MM.1S (cell line): ENCODE measurements at places on chromosomes 3 and 15.

DNA sequence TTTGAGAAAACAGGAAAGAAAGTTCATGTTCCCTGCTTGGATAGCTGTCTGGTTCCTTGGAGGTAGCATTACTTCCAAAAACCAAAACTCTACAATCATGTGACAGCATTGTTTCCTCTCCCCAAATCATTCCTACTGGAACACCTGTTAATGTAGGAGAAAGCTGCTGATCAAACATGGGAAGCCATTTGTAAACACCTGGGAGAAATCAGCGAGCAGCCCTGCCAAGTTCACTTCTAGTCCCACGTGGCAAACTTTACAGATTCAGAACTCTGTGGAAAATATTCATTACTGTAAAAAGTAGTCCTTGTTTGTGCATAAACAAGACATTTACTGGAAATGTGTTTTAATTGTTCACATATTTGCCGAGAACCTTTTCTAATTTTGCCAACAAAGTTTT, 275.5 kb upstream of the AZI2 start:
- H3K4me1 ChIP-seq = no peaks in the 10 kb centered on the region
- H3K27me3 ChIP-seq = no peaks in the 10 kb centered on the region

GRCh38 chr15:78872972-78873792, 492 bp downstream of the MORF4L1 start:
- no peaks in the 10 kb centered on the region for H3K36me3 ChIP-seq
- peaks cover 13% of the 10 kb centered on the region for H3K4me1 ChIP-seq
- DNase-seq = peak; percentile 91
- H3K27ac ChIP-seq = peak overlapping the region; percentile 100
- no peaks in the 10 kb centered on the region for H3K27me3 ChIP-seq

DNA sequence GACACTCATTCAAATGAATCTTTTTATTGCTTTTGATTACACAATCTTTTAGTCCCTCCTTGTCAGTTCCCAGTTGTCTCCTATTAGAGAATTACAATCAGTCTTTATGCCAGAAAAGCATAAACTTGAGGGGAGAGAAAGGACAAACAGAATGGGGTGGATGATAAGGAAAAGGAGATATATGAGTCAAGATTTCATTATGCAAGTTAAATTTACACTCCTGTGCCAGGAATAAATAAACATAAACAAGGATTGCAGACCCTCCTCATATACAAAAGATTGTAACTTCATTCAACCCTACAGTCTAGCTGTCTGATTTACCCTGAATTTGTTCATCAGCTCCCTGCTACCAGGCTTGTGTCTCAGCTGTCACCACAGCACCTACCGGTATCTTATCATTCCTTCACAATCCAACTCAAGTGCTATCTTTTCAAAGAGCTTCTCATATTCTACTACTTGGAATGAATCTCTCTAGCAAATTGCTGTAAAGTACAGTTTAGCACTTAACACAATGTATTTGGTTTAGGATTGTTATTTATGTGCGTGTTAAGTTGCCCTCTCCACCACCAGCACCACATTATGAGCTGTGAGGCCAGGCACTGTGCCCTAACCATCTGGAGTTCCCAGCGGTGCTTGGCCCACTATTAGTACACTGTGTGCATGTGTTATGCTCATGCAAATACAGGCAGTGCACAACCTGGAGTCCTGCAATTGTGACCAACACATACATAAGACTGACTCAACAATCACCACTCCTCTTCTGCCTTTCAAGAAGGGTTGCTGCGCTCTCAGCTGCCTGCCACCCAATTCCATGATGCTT, 504.1 kb downstream of the TBL1XR1 start:
- DNase-seq = no peak
- H3K27me3 ChIP-seq = no peaks in the 10 kb centered on the region
- no peaks in the 10 kb centered on the region for H3K4me1 ChIP-seq
- no peak overlapping the region for H3K27ac ChIP-seq
- H3K36me3 ChIP-seq = no peaks in the 10 kb centered on the region
- H3K4me3 ChIP-seq = no peak overlapping the region

GRCh38 chr3:148604270-148605085, 93.2 kb upstream of the AGTR1 start:
- no peaks in the 10 kb centered on the region for H3K27me3 ChIP-seq
- no peak overlapping the region for H3K4me3 ChIP-seq
- H3K27ac ChIP-seq = no peak overlapping the region
- no peak for DNase-seq
- H3K36me3 ChIP-seq = no peaks in the 10 kb centered on the region

DNA sequence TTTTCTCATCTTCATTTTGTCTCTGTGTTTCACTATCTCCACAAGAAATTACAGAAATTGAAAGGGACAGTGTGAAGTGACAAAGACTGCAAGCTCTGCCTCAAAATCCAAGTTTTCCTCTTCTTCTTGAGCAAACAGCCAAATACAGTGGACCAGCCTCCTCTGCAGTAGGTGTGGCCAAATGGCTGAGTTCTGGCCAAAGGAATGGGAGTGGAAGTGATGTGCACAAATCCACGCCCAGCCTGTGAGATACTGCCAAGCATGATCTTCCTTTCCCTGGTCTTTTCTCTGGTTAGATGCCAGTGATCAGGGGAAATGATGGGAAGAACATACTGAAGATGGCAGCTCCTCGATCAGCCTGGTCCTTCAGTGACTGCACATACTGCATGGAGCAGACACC, 111.0 kb upstream of the CPNE4 start:
- no peak for DNase-seq
- no peak overlapping the region for H3K4me3 ChIP-seq
- no peak overlapping the region for H3K27ac ChIP-seq
- no peaks in the 10 kb centered on the region for H3K27me3 ChIP-seq
- H3K36me3 ChIP-seq = no peaks in the 10 kb centered on the region

DNA sequence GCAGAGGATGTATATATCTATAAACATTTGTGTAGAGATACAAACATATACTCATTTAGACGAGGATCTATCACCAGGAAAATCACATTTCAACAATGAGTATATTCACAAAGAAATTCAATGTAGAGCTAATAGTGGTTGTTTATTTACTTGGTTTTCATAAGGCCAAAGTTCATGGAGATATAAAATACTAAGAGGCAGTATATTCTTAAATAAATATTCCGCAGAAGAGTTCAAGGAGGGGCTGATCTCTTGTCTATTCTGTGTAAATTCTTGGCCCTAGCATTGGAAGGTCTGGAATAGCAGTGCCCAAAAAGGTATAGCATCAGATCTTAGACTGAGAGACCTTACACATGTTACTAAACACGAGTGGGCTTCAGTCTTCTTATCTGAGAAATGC, 122.1 kb downstream of the EDEM1 start:
- no peaks in the 10 kb centered on the region for H3K27me3 ChIP-seq
- no peak overlapping the region for H3K4me3 ChIP-seq
- DNase-seq = no peak
- no peaks in the 10 kb centered on the region for H3K4me1 ChIP-seq

GRCh38 chr3:188283347-188283746, 129.4 kb downstream of the LPP start:
- DNase-seq = no peak
- no peak overlapping the region for H3K27ac ChIP-seq
- no peak overlapping the region for H3K4me3 ChIP-seq
- H3K4me1 ChIP-seq = no peaks in the 10 kb centered on the region
- H3K27me3 ChIP-seq = no peaks in the 10 kb centered on the region

DNA sequence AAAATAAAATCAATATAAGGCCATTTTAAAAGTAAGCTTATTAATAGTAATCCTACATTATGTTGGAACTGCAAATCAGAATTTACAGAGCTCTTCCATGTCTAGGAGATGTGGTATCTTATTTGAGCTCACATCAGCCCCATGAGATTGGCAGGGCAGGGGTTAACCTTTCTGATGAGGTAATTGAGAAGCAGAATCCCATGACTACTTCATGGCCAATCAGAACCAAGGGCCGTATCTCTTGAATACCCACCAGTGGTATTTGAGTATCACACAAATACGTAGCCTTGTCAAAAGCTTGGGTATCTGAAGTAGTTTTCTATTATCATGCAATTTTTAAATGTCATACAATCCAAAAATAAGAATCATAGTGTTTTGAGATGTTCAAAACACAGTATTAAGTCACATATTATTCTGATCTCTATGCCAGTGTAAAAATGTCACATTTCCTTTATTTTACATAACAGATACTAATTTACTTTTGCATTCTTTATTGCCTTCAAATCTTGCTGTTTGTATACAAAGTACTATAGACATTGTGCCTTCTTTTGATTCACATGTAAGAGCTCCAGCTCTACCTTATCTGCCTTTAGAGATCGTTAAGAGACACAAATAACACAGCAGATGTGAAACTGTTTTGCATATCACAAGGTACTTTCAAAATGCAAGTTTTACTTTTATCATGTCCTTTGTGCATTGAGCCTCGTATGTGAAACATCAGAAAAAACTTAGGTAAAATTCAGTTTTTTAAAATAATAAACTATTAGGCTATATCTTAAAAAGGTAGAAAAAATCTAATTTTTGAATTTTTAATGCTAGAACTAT, 251.7 kb upstream of the GOLGA6L4 start:
- H3K4me1 ChIP-seq = peaks cover 18% of the 10 kb centered on the region
- peak; percentile 77 for DNase-seq

GRCh38 chr3:42720126-42720525, 17.5 kb upstream of the HHATL start:
- H3K27ac ChIP-seq = no peak overlapping the region
- no peak overlapping the region for H3K4me3 ChIP-seq
- no peaks in the 10 kb centered on the region for H3K36me3 ChIP-seq
- no peaks in the 10 kb centered on the region for H3K4me1 ChIP-seq
- no peak for DNase-seq

- peaks cover 39% of the 10 kb centered on the region for H3K4me1 ChIP-seq
- peak; percentile 34 for DNase-seq
- peak overlapping the region; percentile 86 for H3K27ac ChIP-seq
Measured at GRCh38 chr3:9397906-9398699, 688 bp downstream of the SETD5 start.

DNA sequence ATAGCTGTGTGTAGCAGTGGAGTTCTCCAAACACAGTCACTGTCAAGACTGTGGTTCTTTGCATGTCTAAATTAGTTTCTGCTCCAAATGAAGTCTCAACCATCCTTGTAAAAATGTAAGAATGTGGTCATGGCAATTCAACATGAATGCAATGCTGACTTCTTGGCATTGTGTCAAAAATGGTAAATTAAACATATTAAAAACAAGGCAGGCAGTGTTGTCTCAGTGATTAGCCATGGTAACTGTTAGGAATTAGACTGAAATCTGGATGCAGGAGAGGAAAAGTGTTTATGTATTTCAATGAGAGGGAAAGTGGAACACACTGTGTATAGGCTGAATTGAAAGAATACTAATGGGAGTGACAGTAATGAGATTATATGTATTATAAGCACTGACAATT, 597.2 kb downstream of the EDEM1 start:
- H3K27ac ChIP-seq = no peak overlapping the region
- H3K4me1 ChIP-seq = no peaks in the 10 kb centered on the region

DNA sequence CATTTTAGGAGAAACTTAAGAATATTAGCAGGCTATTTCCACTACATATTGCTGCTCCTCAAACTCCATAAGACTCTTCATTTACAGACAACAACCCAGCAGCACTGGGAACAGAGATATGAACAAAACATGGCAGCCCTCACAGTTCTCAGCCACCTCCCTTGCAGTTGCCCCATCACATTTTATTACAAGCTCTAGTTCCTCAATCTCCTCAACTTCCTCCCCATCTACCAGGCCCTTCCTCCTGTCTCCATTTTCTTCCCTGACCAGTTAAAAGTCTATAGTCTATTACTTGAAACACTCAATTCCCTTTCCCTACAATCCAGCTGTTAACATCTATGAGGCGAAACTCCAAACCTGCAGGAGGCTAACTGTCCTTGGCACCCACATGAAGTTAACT, 412.5 kb downstream of the TBC1D5 start:
- no peak for DNase-seq
- H3K4me3 ChIP-seq = no peak overlapping the region
- no peak overlapping the region for H3K27ac ChIP-seq
- no peaks in the 10 kb centered on the region for H3K4me1 ChIP-seq

GRCh38 chr3:69439643-69440270, 53.9 kb upstream of the FRMD4B start:
- peak; percentile 49 for DNase-seq
- H3K36me3 ChIP-seq = no peaks in the 10 kb centered on the region
- no peaks in the 10 kb centered on the region for H3K27me3 ChIP-seq
- no peak overlapping the region for H3K4me3 ChIP-seq
- no peak overlapping the region for H3K27ac ChIP-seq
- H3K4me1 ChIP-seq = no peaks in the 10 kb centered on the region

DNA sequence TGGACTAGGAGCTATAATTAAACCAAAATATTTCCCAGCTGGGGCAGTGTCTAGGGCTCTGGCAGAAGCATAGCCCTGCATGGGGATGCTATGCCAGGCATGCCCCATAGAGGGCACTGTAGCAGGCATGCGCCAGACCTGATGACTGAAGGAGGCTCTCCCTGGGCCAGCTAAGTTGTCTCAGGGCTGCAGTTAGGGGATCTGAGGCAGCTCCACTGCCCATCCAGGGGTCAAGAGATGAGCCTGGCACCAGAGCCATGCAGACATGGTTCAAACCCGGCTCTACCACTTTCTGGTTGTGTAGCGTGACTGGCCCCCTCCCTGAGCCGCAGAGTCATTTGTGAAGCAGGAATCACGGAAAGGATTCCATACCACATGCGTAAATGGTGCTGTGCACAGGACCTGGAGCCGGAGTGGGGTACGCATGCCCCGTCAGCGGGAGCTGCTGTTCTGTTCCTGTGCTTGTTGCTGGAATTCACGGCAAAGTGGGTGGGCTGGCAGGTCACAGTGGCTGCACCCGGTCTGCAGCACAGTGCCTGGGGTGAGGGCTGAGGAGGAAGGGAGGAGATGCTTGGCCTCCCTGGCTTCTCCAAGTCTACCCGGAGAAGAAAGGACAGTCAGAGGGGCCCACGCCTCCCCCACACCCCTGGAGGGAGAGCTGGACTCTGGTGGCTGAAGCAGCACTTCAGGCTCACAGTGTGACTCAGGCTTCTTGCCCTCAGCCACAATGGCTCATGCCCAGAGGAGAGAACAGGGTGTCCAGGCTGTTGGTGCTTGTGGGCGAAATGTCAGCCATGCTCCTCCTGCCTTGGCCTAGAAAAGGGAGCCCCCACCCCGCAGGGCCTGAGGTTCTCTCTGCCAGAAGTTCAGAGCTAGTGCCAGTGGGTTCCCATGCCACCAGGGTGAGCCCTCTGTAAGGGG, 43.1 kb downstream of the DNASE1L3 start:
- no peak overlapping the region for H3K27ac ChIP-seq
- peak; percentile 60 for DNase-seq
- H3K4me1 ChIP-seq = no peaks in the 10 kb centered on the region
- H3K36me3 ChIP-seq = no peaks in the 10 kb centered on the region
- no peaks in the 10 kb centered on the region for H3K27me3 ChIP-seq

- H3K36me3 ChIP-seq = no peaks in the 10 kb centered on the region
- H3K27me3 ChIP-seq = no peaks in the 10 kb centered on the region
- no peaks in the 10 kb centered on the region for H3K4me1 ChIP-seq
- H3K27ac ChIP-seq = no peak overlapping the region
- DNase-seq = no peak
Measured at GRCh38 chr15:55835866-55836265, 92.9 kb upstream of the PRTG start.

- DNase-seq = no peak
- H3K27me3 ChIP-seq = no peaks in the 10 kb centered on the region
- H3K4me3 ChIP-seq = no peak overlapping the region
- no peaks in the 10 kb centered on the region for H3K4me1 ChIP-seq
Measured at GRCh38 chr3:27596921-27597320, 112.7 kb upstream of the SLC4A7 start.

- no peaks in the 10 kb centered on the region for H3K27me3 ChIP-seq
- no peak for DNase-seq
- no peaks in the 10 kb centered on the region for H3K36me3 ChIP-seq
- no peak overlapping the region for H3K4me3 ChIP-seq
Measured at GRCh38 chr3:106004137-106004681, 135.4 kb upstream of the CBLB start.
